ENCODE measurements at places on chromosomes 6 and 20.

- DNase-seq = peak; percentile 51
These were observed 39.7 kb upstream of the TULP1 start for GRCh38 chr6:35552285-35552917.

DNA sequence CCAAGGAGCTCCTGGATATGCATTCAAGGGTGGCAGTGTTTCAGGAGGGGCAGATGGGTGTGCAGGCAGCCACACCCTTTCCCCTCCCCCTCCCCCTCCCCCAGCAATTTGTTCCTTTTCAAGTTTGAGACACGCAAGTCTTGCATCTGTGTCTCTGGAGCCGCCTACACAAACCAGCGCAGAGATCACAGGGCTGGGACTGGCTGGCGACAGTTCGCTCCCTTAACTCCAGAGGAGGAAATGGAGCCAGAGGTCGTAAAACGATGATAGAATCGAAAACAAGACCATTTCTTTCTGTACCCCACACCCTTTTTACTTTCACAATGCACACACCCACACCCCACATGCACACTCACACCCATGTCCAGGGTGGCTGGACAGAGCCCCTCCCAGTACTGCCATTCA lies 163.1 kb downstream of the LY86 start:
- no peak for DNase-seq

- peak; percentile 11 for DNase-seq
These were observed 15.0 kb upstream of the DTNBP1 start for GRCh38 chr6:15677822-15678221.

GRCh38 chr6:4672772-4673171 lies 103.4 kb upstream of the CDYL start:
- no peak for DNase-seq

GRCh38 chr20:61874421-61875068 lies 191.1 kb downstream of the TAF4 start:
- no peak for DNase-seq

- DNase-seq = no peak
These were observed 400 bp upstream of the SMAP1 start for GRCh38 chr6:70667256-70667710.

DNA sequence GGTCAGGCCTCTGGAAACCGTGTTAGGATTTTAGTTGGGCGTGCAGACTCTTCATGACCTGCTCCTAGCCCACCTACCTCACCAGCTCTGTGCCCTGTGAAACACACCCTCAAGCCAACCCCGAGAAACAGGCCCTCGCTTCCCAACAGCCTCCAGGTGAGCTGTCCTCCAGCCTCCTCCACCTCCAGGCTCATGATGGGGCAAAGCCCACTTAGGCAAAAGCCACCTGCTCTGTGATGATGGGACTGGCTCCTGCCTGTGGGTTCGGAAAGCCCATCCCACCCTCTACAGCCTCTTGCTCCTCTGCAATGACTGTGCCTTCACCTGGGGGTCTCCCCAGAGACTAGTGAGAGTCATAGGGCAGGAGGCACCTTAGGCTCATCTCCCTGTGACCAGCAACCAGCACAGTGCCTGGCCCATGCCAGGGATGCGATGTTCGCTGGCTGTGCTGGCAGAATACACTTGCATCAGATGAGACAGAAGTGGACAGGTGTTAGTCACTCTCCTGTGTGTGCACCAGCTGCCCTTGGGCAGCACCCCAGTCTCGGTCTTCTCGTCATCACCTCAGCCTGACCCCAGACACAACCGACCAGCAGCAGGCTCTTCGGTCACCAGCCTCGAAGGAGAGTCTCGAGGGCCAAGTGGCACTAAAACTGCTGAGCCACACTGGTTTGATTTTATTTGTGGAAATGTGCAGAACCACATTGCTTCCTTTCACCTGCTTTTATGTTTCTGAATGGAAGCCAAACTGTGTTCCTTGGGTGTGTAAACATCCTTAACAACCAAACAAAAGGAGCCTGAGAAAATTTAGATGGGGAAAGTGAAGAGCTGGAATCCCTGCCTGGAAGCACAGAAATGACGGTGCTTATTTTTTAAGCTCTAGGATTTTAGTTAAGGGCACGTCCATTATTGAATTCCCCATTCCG lies 10.7 kb downstream of the PXDC1 start:
- no peak for DNase-seq

GRCh38 chr6:155183095-155183494 lies 80.7 kb upstream of the CLDN20 start:
- DNase-seq = no peak

GRCh38 chr6:42344756-42345155 lies 107.0 kb downstream of the TRERF1 start:
- DNase-seq = no peak

DNA sequence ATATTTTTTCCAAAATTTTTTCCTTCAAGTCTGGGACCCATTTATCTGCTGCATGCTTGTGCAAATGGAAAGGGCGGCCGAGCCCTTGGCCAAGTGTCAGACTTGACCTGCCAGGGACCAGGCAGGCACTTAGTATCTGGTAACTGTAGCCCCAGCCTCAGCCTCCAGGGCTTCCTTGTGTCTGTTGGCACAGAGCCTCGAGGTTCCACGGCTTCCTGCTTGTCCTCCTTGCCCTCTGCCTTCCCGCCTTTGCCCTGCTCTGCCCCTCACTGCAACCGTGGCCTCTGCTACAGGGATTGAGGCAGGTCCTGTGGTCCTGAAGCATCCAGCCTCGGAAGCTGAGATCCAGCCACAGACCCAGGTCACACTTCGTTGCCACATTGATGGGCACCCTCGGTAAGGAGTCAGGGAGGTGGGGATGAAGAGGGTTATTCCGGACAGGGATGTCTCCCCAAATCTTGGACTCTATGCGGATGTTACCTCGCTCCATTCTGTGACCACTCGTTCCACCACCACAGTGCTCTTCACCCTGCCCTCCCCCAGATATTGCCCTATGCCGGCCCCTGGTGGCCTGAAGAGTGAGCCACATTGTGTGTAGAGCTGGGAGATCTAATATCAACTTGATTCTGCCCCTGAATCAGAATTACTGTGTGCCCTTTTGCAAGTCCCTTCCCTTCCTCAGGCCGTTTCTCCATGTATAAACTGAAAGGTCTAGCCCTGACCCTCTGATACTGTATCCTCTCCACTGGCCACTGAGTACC lies 41.5 kb upstream of the SRF start:
- DNase-seq = peak; percentile 71

DNA sequence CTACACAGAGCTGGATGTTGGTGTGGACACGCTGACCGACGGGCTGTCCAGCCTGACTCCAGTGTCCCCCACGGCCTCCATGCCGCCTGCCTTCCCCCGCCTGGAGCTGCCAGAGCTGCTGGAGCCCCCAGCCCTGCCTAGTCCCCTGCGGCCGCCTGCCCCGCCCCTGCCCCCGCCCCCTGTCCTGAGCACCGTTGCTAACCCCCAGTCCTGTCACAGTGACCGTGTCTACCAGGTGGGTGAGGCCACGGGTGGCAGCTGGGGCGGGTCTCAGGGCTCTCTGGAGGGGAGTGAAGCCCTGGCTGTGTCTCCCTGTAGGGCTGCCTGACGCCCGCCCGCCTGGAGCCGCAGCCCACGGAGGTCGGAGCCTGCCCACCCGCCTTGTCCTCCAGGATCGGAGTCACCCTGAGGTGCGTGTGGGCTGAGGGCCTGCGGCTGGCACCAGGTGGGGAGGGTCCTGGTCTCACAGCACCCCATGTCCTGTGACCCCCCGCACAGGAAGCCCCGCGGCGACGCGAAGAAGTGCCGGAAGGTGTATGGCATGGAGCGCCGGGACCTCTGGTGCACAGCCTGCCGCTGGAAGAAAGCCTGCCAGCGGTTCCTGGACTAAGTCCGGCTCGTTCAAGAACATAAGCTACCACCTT lies 2.9 kb downstream of the SLC2A4RG start:
- peak; percentile 18 for DNase-seq

- DNase-seq = no peak
These were observed 1.1 kb upstream of the ZKSCAN8 start for GRCh38 chr6:28140616-28141015.

DNA sequence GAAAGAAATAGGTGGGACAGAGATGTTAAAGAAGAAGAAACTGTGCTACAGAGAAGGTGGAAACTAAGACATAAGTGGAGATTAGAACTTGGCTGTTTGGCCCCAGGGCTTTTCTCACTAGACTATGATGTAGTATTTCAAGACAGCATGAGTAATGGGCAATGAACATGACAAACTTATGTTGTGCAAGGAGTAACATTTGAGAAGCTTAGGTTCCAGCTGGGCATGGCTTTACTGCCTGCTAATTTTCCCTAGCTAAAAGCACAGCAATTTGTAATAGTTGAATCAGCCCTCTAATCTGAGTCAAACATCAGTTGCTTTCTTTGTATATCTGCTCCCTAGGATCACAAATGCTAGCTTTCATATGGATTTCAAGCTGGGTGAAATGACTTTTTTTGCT lies 294.3 kb upstream of the BMP2 start:
- no peak for DNase-seq

- DNase-seq = no peak
These were observed 51.4 kb downstream of the PPP1R14C start for GRCh38 chr6:150194195-150194594.

GRCh38 chr6:49909563-49909962 lies 43.2 kb upstream of the CRISP1 start:
- DNase-seq = no peak

DNA sequence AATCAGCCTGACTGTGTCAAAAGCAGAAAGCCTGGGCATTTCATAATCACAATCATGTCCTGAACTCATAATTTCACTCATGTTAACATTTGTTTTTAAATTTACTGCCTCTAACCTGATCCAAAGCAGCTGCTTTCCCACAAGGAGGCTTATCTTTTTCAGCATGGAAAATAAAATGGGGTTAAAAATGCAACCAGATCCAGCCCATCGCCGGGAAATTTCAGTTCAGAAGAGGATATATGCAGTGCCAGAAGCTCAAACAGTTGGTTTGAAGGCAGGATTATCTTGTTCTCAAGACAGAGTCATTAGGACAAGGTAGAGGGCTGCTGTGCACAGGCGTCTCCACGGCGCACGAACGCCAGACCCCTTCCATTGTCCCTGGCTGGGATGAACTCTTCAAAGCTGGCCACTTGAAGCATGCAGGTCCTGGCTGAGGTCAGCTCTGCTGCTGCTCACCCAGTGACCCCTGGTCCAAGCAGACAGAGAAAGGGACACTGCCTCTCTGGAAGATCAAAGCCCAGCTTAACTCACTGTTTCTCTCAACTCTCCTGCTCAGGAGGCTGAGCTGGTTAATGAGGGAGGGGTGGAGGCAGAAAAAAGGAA lies 191.1 kb upstream of the HEY2 start:
- no peak for DNase-seq

DNA sequence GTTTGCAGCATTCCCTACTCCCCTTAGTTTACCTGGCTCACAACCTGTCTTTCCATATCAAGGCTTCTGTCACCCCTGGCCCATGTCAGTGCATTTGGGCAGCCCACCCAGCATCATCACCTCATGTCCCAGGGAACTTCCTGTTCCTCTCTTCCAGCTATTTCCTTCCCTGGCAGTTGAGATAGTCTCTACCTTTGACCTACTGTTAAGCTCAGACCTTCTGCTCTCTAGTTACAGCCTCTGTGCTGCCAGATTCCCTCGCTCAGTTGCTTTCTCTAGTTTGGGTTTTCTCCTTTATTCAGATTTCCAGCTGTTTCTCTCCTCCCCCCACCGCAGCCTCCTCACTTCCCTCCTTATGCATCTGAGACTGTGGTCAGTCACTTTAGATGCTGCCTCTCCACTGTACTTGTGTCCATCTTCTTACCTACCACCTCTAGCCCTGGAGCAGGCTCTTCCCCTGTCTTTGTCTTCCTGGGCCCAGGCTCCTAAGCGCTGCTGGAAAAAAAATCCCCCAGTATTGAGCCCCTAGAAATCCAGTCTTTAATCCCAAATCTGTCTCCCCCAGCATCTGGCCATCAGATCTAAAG lies 16.3 kb downstream of the PTPN1 start:
- no peak for DNase-seq

DNA sequence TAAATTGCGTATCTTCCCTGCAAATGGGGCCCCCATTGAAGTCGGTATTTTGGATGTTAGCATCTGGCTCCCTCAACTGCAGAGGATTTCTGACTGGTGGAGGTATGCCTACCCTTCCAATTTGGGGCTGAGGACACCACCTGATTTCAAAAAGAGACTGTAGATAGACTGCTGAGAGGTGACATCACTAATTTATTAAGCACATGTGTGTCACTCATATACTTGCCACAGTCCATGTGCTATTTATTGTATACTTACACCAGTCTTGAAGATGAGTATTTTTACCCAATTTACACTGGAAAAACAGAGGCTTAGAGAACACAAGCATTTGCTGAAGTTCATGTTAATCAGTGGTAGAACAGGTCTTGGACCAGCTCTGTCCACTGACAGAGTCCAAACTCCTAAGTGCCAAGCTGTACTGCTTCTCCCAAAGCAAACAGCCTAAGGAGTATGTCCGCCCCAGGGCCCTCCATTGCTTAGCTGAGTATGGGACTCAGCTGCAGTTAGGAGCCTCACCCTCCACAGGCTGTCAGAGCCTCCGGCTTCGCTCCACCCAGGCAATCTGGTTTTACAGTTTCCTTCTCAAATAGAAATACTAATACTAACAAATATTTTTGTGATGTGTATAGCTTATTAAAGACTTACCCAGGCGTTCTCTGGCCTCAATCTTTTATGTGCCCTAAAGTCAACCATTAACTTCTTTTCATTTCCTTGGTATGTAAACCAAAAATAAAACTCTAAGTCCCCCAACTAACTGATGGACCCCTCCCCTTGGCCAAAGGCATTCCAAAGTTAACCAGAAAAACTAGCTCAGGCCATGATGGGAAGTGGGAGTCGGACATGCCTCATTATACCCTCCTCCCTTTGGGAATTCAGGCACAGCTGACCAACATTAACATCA lies 17.5 kb downstream of the RIN2 start:
- no peak for DNase-seq
